ENCODE measurements at places on chromosomes 12 and 14.

- DNase-seq: no peak
Observed at GRCh38 chr12:77477907-77478533, 352.7 kb upstream of the NAV3 start.

GRCh38 chr14:24774187-24774915 lies 140.4 kb upstream of the GZMB start:
- no peak for DNase-seq

DNA sequence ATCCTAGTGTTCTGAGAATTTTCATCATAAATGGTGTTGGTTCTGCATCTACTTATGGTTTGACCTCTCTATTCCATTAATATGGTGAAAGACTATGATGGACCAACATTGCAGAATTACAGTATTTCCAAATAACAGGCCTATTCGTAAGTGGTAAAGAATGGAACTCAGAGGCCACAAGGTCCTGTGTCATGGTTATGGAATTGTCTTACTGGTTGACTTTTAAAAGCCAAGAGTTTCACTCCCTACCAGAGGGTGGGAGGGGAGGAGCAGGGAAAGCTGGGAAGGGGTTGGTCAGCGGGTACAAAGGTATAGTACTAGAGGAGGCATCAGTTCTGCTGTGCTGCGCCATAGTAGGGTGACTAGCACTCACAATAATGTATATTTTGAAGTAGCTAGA lies 153.4 kb downstream of the TMEM132D start:
- peak; percentile 17 for DNase-seq

DNA sequence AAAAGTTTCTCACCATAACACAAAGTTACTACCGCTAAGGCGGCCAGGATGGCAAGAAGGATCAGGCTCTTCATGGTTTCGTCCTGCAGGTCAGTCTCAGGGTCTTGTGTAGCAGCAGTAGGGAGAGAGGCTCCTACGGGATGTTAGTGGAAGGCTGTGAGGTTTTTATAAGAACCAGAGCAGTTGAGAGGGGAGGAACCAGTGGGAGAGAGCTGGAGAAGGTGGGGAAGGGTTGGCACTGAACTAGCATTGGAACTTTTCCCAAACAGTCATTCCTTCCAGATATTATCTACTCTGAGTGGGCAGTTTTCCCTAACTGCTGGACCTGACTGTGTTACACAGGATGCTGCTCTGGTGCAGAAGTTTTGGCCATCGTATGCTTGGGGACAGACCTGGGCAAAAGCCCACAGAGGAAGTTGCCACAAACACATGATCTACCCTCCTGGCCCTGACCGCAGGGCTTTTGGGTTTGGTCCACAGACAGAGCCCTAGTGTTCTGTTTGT lies at the start of gene MGP:
Gene MGP, minus strand, starts transcription at position 137 of the 504 bp plus-strand sequence. Its CDS starts 63 bp downstream, at position 74.
- peak; percentile 46 for DNase-seq

- no peak for DNase-seq
Observed at GRCh38 chr14:60485057-60485597, 736 bp downstream of the C14orf39 start.

DNA sequence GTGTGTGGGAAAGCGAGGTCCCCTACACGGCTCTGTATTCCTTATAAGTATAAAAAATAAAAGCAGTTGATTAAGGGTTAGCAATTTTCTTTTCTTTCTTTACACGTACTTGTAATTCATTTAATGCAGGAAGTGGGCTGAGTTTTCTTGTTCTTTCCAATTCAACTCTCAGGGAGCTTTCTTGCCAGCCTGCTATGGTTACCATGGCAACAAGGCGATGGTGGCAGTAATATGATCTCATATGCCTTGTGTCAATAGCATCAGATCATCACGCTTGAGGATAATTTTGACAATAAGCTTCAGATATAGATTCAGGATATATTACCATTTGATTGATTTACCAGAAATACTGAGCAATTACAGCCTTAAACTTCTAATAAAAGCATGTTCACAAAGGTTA lies 466.5 kb downstream of the APAF1 start:
- DNase-seq: no peak

DNA sequence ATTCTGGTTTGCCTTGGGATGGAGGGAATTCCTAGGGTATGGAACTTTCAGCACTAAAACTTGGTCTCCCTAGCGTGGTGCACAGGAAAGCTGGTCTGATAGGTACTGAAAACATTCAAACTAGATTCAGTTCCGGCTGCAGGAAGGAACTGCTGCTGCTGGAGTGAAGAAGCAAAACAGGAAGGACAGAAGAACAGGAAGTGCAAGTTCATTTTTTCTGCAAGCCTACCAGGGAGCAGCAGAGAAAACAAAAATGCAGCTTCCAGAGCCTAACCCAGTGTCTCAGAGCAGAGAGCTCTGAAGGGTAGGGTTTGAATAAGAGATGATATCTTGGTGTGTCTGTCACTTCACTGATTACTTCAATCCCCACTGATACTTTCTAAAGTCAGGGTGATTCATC lies 165.2 kb downstream of the VRK1 start:
- DNase-seq: no peak

DNA sequence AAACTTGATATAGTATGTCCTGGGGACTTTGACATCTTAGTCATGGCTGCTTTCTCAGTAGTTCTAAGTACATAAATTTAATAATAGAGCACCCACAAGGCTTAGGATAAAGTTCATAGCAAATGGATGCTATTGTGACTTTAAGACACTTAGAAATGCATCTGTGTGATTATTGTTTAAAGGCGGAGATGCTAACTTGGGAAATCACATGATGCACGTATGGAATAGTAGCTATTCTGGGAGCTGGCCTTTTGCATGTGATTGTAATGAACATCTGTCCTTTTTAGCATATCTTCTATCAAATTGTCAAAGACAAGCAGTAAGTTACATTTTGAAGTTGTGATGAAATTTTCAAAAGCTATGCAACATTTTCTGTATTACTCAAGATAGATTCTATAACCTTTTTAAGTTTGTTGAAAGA lies 46.7 kb upstream of the ATP2A2 start:
- DNase-seq: no peak

DNA sequence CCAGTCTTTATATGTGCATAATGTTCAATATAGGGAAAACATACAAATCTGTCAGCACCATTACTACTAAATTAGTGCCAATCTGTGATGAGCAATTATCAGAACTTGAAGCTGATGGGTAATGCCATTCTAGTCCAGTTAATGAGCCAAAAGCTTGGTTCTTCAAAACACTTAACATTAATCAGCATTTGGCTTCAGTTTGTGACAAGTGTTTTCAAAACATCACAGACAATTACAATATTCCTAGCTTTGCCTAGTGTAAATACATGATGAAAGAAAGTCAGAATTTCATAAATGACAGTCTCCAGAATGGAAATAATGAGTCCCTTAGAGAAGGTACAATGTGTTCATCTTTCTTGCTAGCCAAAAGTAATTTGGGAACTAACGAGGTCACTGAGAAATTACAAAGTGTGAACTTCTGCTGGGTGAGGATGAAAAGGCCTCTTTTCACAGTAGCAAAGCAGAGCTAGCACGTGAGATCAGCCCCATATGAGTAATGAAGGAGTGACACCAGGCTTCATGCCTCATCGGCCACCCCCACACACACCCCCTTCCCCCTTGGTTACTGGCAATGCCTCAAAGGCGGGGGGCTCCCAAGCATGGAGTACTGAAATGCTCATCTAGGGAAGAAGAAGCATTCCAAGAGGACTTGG lies 180.6 kb upstream of the EEA1 start:
- peak; percentile 65 for DNase-seq

- peak; percentile 89 for DNase-seq
Observed at GRCh38 chr14:92729634-92730358, 18.6 kb downstream of the LGMN start.

DNA sequence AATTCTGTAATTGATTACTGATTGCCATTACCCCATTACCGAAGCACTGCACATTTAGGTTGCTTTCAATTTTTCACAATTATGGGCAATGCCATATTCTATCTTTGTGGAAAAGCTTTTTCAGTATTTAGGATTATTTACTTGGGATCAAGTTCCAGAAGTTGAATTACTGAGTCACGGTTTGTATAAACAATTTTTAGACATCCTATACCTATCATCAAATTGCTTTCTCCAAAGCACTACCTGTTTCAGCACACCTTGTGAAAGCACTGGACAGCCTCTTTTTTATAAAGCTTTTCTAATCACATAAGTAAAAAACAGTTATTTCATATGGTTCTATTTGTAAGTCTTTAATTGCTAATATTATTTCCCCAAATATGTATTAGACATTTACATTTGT lies 221.5 kb upstream of the CAND1 start:
- DNase-seq: no peak

DNA sequence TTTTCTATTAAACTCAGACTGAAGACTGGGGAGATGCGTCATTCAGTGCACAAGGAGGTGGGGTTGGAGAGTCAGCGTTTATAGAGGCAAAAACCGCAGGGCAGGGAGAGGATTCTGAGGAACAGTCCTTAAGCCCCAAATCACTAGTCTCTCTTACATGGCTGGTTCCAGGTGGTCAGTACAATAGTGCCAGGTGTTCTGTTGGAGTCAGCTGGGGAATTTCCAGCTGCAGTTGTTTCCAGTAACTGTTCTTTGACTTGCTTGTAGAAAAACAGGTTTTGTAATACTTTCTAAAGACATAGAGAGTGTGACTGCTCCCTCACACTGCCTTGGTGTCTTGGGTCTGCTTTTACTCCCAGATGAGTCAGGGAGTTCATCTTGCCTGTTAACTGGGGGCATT lies 192.2 kb downstream of the TMTC3 start:
- peak; percentile 58 for DNase-seq

- no peak for DNase-seq
Observed at GRCh38 chr12:55687746-55688145, 20.0 kb downstream of the ITGA7 start.

DNA sequence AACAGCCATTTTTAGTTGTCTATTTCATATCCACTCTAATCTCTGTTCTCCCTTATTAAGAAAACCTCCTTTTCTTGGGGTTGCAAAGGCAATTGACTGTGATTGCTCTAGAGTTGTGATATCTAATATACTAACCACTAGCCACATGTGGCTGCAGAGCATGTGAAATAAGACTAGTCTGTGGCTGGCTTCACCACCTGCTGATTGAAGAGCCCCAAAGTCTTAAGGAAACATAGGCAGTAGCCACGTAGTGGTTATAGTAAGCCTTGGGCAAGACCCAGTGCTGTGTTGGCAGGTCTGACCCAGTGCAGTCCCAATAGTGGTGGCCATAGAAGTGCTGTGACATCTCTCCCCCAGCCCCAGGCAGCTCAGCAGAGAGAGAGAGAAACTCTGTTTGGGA lies 28.4 kb upstream of the ATP2B1 start:
- DNase-seq: no peak

- DNase-seq: no peak
Observed at GRCh38 chr12:4850857-4851380, 58.8 kb upstream of the KCNA1 start.

DNA sequence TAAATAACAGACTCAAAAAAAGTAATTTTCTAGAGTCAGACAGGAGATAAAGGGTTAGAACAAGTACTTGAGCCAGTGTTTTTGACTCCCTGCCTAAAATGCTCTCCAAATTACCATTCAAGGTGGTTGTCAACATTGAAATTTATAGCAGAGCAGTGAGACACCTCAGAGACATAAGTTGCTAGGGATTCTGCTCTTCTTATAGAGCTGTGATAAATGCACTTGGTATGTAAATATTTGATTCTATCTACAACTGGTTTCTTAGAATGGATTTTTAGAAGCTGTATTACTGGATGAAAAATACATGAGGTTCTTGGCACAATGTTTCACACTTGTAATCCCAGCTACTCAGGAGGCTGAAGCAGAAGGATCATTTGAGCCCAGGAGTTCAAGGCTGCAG lies 83.9 kb upstream of the OSBPL8 start:
- DNase-seq: peak; percentile 74

DNA sequence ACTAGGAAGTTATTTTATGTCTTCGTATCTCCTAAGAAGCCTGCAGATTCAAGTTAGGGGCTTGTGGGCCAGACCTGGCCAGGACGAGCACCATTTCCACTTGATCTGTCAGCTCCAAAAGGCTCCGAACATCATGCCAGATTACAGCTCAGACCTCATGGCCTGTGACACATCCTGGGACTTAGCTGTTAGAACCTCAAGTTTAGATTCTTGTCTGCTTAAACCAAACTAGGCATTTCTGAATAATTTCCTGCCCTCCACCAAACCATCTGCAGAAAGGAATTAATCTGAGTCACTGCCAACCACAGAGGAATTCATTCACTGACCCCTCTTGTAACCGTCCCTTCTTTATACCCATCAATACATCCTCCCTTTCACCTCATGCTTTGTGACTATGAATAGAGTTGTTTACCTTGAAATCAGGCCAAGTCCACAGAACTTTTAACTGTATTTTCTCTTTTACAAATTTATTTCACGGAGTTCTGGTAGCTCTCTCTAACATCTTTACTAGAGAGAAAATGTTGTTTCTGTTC lies 120.3 kb downstream of the FBXL14 start:
- peak; percentile 99 for DNase-seq

DNA sequence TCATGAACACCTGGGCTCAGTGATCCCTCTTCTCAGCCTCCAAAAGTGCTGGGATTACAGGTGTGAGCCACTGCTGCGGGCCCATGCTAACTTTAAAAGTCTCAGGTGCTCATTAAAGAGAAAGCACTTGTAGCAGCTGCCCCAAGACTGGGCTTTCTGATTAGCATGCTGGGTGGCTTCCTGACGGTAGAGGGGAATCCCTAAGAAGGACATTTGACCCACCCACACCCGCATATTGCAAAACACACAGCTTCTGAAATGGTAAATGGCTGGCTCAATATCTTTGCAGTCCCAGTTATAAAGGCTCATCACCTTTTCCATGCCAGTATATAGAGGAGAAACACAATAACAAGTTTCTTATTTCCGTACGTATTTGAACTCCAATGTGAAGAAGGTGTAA lies 19.3 kb upstream of the BICD1 start:
- DNase-seq: no peak

GRCh38 chr12:126027825-126028224 lies 962.6 kb downstream of the AACS start:
- no peak for DNase-seq

GRCh38 chr14:51333901-51334521 lies 94.0 kb downstream of the TMX1 start:
- DNase-seq: peak; percentile 16

- no peak for DNase-seq
Observed at GRCh38 chr14:100451264-100451663, 128.1 kb downstream of the SLC25A47 start.

DNA sequence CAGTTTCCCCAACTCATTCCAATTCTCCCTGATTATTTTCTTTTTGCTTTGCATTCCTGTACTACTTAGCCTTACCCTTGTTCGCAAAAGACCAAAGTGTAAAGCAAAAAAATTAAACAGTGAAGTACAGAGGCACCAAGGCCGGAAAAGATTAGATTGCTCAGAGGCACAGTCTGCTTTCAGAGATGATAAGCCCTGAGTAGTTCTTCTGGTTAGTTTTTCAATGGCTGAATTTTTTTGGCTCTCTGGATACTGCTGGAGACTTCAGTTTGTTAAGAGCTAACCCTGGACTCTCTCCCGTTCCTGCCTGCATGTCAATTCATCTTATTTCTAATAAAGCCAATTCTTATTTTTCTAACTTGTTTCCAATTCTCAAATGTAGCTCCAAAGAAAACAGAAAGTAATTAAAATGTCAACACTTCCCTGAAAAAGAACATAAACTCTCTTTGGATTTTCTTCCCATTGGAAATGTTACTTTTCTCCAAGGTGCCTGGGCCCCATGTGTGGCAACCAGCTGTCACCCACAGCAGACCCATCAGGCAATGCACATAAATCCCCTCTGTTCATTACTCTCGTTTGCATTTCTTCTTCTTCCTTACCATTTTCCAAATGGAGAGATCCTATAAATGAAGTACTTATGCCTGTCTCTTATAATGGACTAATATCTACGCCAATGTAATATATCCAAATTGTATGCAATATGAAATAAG lies 142.8 kb downstream of the BTG1 start:
- no peak for DNase-seq

GRCh38 chr14:100617410-100618317 lies 30.4 kb upstream of the BEGAIN start:
- no peak for DNase-seq

GRCh38 chr14:70602254-70602653 lies 1.8 kb upstream of the MED6 start:
- DNase-seq: no peak
